ENCODE measurements at places on chromosomes 7 and 10.

- DNase-seq = no peak
Measured at GRCh38 chr10:98910048-98910447, 325.6 kb downstream of the HPSE2 start.

- DNase-seq = peak; percentile 28
Measured at GRCh38 chr7:112596260-112596659, 115.5 kb downstream of the LSMEM1 start.

DNA sequence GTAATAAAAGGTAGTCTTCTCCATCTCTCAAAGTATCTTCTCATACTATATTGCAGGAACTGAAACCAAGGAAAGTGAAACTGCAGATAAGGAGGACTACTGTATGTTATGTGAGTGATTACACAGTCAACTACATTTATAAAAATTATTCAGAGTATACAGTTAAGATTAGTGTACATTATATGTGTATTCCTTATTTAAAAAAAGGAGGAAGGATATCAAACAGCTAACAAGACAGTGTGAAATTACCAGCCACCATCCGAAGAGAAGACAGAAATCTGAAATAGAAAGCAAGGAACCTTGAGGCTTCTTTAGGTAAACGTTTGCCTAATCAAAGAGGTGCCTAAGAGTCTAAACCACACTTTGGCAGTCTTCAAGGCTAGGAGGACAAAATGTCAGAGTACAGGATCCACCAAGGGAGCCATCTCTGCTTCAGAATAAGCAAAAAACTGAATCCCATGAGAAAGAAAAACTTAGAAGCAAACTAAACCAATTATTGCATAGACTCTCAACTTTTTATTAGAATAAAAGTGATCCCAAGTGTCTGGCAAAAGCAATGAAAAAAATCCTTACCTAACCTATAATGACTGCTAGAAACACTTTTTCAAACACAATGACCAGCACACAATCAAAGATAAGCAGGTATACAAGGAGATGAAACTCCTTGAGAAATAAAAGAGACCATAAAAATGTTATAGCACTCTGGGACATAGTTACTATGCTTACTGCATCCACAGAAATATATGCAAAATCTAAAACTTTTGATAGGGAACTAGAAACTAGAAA is 6.4 kb downstream of the USP6NL start:
- DNase-seq = no peak

DNA sequence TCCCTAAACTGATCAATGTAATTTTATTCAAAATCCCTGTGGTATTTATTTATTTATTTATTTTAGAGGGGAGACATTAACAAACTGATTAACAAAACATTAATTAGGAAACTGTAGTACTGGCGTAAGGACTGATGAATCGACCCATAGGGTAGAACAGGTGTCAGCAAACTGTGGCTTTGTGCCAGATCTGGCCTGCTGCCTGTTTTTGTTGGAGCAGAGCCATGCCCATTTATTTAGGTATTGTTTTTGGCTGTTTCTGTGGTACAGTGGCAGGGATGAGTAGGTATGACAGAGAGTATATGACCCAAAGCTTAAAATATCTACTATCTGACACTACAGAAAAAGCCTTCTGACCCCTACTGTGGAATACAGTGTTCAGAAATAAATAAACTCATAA is 332.5 kb upstream of the ETV1 start:
- no peak for DNase-seq

DNA sequence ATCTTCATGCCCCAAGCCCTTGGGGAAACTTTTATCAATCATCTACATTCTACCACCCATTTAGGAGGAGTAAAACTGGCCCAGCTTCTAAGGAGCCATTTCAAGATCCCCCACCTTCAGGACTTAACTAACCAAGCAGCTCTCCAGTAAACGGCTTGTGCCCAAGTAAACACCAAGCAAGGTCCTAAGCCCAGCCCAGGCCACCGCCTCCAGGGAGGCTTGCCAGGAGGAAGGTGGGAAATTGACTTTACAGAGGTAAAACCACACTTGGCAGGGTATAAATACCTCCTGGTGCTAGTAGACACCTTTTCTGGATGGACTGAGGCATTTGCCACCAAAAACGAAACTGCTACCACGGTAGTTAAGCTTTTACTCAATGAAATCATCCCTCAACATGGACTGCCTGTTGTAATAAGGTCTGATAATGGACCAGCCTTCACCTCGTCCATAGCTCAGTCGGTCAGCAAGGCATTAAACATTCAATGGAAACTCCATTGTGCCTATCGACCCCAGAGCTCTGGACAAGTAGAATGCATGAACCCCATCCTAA is 5.6 kb downstream of the AKR1B15 start:
- no peak for DNase-seq

GRCh38 chr10:18303851-18304801 is 163.9 kb downstream of the CACNB2 start:
- no peak for DNase-seq

GRCh38 chr10:30782537-30783461 is 153.2 kb upstream of the LYZL2 start:
- DNase-seq = peak; percentile 12

- no peak for DNase-seq
Measured at GRCh38 chr7:139944248-139944647, 115.2 kb downstream of the TBXAS1 start.

DNA sequence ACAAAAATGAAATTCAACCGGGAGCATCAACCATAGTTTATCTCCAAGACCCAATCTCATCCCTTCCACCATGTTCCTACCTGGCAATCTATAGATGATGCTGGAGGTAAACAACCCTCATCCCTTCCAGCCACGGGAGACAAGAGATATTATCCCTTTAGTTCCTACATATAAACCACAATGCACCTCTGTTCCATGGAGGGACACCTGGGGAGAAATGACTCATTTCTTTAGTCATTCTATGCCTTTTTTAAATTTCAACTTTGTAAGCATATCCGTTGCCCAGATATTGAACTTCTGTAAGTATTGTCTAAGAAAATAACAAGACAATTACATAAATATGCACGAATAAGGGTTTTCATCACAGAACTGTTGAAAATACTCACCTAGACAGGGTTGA is 15.5 kb upstream of the SFMBT2 start:
- no peak for DNase-seq

- DNase-seq = no peak
Measured at GRCh38 chr10:78042058-78042751, 8.5 kb downstream of the RPS24 start.

- no peak for DNase-seq
Measured at GRCh38 chr7:147478796-147479195, 1111.8 kb upstream of the C7orf33 start.

- DNase-seq = no peak
Measured at GRCh38 chr7:105297309-105297708, 91.4 kb downstream of the SRPK2 start.

- peak; percentile 20 for DNase-seq
Measured at GRCh38 chr7:22109761-22110160, 164.1 kb upstream of the CDCA7L start.

- DNase-seq = no peak
Measured at GRCh38 chr10:79024720-79025198, 44.0 kb upstream of the ZMIZ1 start.

GRCh38 chr10:117353684-117354083 is 21.6 kb downstream of the PDZD8 start:
- no peak for DNase-seq

DNA sequence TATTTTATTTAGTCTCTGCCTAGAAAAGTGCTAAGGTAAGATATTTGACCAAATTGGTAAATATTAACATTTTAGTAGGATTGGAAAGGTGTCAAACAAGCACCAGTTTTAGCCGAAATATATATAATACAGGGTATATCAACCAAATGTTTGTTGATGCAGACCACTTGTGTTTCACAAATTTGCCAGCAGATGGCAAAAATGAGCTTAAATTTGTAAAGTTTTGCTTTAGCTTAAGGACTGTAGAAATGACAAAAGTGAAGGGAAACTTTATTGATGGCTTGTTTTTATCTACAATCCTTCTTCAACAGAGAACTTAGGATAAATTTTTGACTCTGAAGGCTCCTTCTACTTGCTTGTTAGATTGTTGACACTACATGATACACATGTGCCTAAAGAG is 4.8 kb upstream of the POLR1F start:
- peak; percentile 56 for DNase-seq

- DNase-seq = no peak
Measured at GRCh38 chr10:77226020-77226419, 411.6 kb downstream of the KCNMA1 start.

GRCh38 chr10:13160934-13161856 is at the start of gene MCM10:
TSS of gene MCM10 (plus strand) at chr10:13161558. CDS start at chr10:13164203, 2,645 bp downstream.
- peak; percentile 99 for DNase-seq

DNA sequence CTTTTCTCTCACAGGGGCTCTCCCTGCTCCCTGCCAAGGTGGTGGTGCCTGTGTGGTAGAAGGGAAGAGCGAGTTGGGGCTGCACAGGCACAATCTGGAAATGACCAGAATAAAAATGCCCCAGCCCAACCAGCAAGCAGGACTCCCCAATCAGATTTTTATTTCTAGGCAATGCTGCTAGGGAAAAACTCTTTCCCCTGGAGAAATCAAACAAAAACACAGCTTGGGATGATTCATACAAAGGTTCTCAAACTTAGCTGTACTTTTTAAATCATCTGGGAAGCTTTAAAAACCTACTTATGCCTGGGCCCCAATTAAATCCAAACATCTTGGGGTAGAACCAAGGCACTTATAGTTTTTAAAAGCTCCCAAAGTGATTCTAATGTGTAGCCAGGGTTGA is 243.2 kb downstream of the HTR7 start:
- no peak for DNase-seq

DNA sequence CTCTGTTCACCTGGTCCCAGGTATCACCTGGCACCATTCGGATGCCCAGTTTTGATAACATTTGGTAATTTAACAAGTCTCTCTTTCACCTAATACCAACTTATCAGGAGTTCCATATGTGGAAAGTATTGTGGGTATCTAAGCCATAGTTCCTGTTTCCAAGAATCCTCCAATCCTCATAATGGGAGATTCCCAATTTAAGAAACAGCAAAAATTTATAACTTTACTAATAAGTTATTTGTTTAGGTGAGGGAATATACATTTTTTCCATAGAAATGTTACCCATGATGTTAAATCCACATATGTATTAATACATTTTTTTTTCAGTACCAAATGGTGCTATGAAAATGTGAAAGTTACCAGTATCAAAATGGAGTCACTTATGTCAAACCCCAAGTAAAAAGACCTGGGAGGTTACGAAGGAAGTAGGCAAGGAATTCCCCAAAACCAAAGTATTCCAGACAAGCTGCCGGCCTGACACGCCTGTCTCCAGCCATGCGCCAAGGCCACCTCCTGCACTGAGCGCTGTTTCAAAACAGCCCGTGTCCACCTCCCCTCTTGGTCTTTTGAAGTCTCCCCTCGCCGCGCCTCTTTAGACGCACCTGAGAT is 44.8 kb downstream of the PRKCQ start:
- DNase-seq = no peak

DNA sequence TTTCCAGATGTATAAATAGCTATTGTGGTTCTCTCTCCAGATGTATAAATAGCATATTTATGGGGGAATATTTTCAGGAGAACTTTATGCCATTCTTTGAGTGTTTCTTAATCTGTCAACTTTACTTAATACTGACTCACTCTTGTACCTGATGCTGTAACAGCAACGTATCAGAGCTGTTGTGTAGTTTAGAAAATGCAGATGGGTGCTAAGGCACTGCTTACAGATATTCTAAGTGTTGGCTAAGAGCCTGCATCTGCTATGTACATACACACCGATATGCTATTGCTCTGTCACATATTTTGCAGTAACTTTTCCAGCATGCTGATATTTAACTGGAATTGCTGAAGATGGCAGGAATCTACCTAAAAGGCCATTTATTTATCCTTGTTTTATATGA is 71.9 kb downstream of the WDR37 start:
- no peak for DNase-seq

DNA sequence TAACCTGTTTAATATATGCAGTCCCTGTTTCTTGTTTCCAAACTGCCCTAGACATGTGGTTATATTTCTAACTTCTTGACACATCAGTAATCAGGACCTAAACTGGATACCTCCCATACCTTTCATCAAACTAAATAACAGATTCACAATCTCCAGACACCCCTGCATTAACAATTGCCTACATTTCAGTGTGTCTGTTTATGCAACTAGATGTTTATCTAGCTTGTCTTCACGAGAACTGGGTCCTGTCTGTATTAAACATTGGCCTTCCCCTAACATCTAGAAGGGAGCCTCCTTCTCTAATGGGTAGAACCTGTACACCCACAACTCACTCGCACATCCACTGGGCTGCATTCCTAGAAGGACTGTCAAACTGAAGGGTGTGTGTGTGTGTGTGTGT is 683.7 kb upstream of the FZD8 start:
- no peak for DNase-seq

DNA sequence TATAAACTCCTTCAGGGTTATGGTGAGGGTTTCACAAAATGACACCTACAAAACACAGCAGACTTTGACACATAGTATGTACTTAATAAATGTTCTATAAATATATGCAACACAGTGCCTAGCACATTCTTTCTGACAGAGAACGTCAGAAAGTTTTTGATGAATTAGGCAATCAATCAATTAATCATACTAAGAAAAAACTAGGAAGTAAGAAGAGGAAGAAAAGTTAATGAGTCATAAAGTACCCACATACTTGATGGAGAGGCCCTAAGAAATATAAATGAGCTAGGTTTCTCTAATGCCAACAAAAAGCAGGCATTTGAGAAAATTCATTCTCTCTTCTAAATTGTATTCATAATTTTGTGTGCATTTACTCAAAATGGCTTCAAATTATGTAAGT is 192.7 kb upstream of the VWC2 start:
- no peak for DNase-seq

DNA sequence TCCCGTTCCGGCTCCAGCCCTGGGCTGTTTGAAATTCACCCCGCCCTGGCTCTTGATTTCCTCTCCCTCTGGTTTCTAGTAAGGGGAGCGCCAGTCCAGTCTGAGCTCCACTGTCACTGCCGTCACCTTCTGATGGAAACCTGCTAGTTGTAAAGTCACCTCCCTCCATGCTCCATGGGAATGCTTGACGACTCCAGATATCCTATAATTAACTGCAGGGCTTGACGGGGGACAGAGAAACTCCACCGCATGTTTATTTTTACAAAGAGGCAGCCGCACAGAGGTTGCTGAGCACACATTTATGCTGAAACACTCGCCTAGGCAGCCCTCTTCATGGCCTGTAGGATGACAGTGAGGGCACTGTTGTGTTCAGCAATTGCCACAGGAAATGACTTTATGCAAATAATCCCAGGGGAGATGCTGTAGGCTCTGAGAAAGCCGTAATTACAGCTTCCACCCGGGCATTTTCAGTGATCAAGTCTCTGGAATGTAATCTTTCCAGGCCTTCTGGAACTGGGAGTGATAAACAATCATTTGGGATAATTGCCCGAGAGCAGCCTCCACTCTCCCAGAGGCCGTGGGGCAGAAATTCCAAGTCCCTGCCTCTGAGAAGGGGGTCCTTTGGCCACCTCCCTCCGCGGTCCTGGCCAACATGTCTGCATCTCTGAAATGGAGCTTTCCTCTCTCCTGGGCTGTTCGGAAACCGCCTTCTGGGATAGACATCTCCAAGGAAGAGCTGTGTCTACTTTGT is 300.5 kb downstream of the KLF6 start:
- DNase-seq = no peak
